Activated CD8-positive, alpha-beta memory T cell treated with anti-CD3 and anti-CD28 coated beads for 48 hours (primary cell): ENCODE measurements at places on chromosomes 4 and X.

- DNase-seq: no peak
Observed at GRCh38 chr4:111649308-111649707, 495.9 kb upstream of the FAM241A start.

GRCh38 chr4:145719752-145720624 is 40.0 kb downstream of the C4orf51 start:
- no peak for DNase-seq

DNA sequence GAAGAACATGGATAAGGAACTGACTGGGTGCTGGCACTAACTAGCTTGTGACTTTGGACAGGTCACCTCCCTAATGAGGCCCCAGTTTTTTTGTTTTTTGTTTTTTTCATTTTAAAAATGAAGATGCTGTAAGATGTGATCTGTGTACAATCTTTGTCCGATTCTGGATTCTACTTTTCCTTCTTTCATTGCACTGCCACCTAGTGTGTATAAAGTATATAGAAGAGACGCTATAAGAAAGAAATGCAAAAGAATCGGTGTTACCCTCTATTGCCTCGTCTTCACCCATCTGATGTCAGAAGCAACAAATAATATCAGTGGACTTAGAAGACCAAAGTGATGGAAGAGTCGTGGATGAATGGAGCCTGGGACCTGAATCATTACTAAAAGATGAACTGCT is 58.6 kb upstream of the P2RY10 start:
- no peak for DNase-seq

GRCh38 chr4:143554728-143555597 is 41.5 kb downstream of the SMARCA5 start:
- DNase-seq: no peak

GRCh38 chr4:75745161-75745560 is 20.8 kb downstream of the USO1 start:
- no peak for DNase-seq
